ENCODE measurements at places on chromosomes 4 and X.

DNA sequence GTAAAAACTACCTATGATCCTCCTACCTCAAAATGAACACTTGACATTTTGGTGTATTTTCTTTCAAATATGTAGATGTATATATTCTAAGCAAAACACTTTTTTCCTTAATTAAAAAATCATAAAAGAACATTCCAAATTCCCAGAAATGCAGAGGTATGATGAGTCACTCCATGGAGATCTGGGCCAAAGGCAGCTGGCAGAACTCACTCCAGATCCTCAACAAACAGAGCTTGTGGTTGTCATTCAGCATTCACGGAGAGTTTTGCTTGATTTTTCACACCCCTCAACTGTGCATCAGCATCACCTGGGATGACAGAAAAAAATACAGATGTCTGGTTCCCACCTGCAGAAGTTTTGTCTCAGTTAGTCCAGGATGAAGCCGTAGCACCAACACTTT, 144.6 kb downstream of the KIT start:
- no peak for DNase-seq

GRCh38 chrX:21638311-21638710, 19.8 kb downstream of the KLHL34 start:
- no peak for DNase-seq

DNA sequence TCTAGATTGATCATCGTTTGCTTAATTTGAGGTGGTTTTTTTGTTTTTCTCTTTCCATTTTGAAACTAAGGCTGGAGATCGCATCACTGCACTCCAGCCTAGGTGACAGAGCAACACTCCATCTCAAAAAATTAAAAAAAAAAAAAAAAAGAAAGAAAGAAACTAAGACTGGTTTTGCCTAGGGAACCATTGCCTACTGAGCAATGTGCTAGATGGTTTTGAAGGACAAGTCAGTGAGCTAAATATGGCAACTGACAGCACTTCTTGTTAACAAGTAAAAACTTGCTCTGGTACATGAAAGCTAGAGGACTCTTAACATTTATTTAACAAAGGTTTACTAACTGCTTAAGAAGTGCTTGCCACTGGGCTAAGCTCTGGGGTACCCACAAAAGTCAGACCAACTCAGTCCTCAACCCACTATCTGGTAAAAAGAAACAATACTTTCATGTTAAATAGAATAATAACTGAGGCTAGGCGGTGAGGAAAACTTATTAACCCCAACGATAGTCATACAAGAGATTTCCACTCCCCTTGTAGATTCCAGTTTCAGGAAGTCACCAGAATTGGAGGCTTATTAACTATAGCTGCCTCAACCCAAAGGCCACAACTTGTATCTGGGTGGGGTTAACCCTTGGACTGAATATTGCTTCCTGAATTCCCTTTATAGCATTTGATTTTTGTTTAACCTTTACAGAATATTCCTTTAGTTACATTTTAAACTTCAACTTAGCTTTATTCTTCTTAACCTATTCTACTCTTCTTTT, 111.6 kb downstream of the FRYL start:
- DNase-seq: no peak

GRCh38 chrX:36436361-36436760, 516.8 kb downstream of the CFAP47 start:
- DNase-seq: no peak

- DNase-seq: no peak
These were observed 120.2 kb downstream of the PAPSS1 start for GRCh38 chr4:107599841-107600240.

DNA sequence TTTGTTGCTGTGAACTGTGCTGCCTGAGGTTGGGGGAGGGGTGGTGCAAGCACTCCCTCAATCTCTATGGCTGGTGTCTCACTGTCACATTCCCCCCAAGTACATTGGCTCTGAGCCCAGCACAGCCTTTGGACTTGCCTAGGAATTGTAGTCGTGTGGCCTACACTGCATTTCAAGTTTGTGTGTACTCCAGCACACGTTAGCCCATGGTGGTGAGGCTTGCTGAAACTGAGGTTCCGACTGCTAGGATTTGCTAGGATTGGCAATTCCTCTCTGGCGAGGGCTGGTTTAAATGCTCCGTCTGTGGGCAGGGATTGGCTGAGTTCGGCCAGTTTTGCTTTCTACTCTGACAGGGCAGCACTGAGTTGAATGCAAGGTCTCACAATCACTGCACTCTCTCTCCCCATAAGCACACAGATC, 121.7 kb upstream of the CXXC4 start:
- no peak for DNase-seq

DNA sequence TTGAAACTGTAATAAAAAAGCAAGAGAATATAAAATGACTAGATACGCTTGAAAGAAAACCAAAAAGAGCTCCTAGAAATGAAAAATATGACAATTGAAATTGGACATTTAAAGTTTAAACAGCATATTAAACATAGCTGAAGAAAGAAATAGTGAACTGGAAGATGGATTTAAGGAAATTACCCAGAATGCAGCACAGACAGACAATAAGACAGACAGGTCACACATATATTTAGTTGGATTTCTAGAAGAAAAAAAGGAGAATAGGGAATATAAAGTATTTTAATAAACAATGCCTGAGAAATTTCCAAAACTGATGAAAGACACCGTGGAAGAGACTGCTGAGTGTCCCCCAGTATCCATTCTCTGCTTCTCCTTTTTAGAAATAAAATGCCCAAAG, 6.6 kb downstream of the DUSP9 start:
- DNase-seq: no peak

DNA sequence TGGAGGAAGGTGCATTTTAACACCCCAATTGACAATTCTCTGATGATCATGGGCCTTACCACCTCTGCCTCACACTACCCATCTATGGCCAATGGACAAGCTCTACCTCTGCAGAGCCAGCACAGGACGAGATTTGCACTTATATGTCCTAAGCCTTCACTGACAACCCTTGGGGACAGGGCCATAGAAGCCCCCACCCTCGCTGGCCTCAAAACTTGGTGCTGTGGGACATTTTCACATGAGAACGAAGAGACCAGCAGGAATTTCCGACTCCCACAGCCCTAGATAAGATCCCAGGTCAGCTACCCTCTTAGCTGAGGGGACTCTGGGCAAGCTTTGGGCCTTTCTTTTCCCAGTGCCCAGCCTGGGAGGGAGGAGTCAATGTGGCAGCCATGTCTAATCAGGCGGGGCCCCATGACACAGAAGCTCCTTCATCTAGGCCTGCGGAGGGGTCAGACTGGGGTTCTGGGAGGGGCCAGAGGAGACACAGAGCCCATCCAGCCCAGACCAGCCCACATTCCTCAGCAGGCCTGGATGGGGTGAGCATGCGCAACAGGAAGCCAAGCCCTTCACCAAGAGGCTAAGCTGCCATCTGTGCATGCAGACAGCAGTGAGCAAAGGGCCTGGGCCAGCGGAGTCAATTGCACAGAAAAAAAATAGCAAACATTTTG, 12.1 kb downstream of the PJA1 start:
- DNase-seq: no peak

DNA sequence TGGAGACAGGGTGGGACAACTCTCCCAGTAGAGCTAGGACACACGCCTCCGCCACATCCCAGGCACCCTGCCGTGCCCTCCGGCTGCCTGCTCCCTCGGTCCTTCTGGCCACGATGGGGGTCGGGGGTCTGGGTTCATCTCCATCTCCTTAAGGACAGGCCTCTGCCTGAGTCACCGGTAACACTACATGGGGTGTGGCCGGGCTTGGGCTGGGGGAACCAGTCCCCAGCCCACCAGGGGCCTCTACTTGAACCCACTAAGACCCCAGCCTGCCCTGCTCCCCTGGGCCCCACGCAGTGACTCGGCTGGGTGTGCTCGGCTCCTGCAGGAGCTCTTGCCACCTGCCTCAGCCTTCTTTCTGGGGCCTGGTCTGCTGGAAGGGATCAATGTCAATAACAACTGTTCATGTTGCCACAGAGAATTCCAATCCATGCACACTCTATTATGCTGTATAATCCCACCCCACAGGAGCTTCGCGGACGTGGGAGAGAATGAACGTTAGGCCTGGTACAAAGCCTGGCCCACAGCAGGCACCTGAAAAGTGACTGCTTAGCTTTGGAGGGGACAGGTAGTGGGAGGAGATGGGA, 177.7 kb upstream of the PSAPL1 start:
- no peak for DNase-seq

DNA sequence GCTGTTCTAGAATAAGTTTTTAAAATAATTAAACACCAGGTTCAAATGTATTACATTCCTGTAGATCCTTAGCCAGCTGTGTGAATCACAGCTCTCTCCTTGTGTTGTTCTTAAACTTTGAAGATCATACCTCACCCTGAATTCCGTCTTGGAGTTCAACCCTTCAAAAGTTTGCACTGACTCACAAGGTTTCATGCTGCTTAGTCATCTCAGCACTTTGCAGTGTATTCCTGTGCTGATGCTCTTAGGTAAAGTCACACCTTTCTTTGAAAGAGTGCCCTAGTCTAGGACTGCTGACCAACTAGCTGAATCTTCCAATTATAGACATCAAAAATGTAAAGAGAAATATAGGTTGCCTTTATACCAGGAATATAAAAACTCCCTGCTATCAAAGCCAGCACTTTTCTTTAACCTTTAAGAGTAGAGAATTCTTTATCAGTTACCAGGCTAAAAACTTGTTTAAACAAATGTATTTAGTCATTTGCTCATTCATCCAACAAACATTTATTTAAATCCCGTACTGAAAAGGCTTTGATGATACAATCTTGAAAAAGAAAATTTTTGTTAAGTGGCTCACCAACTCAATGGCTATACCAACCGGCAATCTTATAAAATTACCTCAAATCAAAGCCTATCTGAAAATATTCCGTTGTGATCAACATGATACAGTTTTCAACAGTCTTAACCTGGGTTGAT, 169.7 kb downstream of the RAP1GDS1 start:
- no peak for DNase-seq

DNA sequence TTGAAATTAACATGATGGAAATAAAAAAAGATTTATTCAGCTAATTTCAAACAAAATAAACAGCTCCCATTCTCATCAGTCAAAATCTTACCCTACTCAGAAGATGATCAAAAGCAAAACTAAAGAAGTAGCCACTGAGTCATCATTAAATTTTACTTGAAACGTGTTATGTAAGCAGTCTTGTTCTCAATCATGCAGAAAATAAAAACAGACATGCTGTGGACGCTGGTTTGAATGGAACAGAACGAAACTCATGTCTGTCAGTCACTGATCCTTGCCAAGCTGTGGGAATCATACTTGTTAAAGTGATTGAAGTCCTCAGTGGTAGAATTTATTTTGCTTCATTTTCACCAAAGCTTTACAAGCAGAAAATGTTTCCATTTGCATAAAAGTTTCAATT, 77.2 kb upstream of the TLR3 start:
- DNase-seq: no peak

GRCh38 chr4:24809376-24809775, 14.0 kb downstream of the SOD3 start:
- DNase-seq: no peak

DNA sequence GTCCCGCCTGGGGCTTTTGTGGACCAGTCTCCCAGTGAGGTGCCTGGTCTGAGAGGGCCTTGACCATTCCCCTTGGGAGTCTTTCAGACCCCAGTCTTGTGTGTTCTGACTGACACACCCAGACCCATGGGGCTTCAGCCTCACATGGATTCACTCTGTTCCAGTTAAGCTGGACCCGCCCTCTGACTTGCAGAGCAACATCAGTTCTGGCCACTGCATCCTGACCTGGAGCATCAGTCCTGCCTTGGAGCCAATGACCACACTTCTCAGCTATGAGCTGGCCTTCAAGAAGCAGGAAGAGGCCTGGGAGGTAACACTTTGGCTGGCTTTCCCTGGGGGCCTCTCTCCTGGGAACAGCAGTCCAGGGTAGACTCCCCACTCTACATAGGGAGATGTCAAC, 6.8 kb downstream of the IL9R start:
- DNase-seq: no peak

- no peak for DNase-seq
These were observed 34.2 kb upstream of the TBC1D14 start for GRCh38 chr4:6875431-6875831.

All from NCI-H1105 (cell line).